Stimulated activated CD4-positive, alpha-beta T cell treated with anti-CD3 and anti-CD28 coated beads, Interleukin-4, amount 100 ng/mL, for 4 hours (primary cell): ENCODE measurements at places on chromosomes 13 and 19.

DNA sequence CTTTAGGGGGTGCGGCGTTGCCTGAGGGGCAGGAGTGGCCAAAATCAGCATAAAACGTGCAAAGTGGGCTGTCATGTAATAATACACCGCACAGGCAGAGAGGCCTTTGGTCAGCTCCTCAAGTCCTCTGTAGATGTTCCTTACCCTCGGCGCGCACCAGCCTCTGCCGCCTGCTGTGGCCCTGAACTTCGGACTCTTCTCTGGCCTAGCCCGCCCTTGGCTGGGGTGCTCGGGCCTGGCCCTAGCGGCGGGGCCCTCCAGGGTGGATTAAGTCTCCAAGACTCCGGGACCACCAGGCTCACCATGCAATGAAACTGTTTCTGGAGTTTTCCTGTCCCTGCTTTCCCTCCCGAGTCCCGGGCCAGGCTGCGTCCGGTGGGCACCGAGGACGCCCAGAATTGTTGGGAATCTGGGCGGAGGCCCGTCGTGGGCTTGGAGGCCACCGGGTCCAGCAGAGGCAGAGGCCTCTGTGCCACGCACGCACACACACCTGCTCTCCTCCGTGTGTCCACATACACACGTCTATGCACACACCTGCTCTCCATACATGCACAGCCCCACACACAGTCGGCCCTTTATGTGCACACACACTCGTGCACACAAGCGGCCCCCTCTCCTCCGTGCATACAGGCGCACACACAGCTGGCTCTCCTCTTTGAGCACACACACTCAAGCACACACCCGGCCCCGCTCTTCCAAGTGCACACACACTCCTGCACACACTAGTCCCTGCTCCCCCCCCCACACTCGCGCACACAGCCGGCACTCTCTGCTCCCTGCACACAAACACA is 1.5 kb upstream of the TFDP1 start:
- DNase-seq: no peak

- DNase-seq: no peak
Measured at GRCh38 chr19:54478677-54479266, 5.7 kb upstream of the CDC42EP5 start.

GRCh38 chr19:5648464-5648863 is 25.6 kb downstream of the SAFB start:
- DNase-seq: no peak

GRCh38 chr19:52494518-52494917 is 33.0 kb upstream of the ZNF808 start:
- DNase-seq: no peak

GRCh38 chr13:99980201-99980823 is 1.3 kb upstream of the ZIC2 start:
- peak; percentile 66 for DNase-seq

- DNase-seq: no peak
Measured at GRCh38 chr13:99973163-99973807, 1.7 kb upstream of the ZIC5 start.

- DNase-seq: no peak
Measured at GRCh38 chr13:71939186-71939585, 72.2 kb upstream of the DACH1 start.

DNA sequence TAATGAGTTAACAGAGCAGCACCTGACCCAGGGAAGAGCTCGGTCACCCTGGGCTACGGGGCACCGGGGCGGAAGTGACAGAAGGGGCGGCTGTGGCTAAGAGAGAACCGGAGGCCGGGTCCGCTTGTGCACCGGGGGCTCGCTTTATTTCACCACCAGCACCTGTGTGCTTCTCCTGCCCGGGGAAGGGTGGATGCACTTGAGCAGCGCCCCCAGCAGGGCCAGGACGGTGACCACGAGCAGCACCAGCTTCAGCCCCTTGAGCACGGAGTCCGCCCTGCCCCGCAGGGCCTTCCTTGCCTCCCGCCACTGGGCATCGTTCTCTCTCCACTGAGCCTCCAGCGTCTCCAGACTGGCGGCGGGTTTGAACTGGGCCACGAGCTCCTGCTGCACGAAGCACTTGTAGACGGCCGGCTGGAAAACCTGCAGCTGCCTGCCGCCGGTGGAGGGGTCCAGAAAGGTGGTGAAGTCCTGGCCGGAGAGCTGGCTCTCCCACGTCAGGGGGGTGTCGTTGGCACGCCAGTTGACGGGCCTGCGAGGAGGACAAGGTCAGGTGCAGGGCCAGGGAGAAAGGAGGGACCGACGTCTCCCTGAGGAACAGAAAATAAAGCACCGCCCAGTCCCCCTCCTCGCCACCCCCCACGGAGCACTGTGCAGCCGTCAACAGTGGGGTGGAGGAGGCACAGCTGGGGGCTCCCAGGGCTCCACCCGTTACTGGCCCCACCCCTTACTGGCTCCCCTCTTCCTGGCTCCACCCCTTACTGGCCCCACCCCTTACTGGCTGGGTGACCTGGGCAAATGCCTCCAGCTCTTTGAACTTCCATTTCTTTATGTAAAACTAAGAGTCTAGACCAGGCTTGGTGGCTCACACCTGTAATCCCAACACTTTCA is 3.6 kb downstream of the FAM187B start:
- DNase-seq: no peak

- DNase-seq: no peak
Measured at GRCh38 chr13:112693831-112694497, 4.1 kb downstream of the ATP11A start.

DNA sequence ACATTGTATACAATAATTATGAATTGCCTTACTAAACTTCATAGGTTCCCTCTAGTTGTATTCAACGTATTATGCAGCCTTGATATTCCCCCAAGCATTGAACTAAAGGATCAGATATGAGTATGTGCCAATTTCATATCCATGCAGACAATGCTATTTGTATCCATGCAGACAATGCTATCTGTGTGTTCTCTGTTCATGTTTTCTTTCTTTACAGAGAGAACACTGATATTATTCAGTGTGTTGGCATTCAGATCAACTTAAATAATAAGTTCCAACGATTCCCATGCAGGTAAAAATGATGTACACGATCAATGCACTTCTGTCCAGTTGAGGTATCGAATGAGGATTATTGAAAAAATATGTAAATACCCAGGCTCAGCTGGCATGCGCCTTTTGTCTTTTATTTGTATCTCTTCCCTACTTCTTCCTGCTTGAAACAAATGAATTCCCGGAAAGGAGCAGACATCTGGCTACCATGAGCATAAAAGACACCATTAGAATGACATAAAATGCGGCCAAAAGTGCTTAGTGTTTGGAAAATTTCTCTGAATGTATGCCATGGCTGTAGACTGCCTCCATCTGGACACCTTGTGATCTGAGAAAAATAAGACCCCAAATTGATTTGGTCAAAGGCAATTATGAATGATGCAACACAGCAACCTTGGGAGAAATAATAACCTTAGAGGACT is 731.5 kb downstream of the SLITRK1 start:
- no peak for DNase-seq

GRCh38 chr19:55259540-55260210 is 858 bp upstream of the PPP6R1 start:
- no peak for DNase-seq

DNA sequence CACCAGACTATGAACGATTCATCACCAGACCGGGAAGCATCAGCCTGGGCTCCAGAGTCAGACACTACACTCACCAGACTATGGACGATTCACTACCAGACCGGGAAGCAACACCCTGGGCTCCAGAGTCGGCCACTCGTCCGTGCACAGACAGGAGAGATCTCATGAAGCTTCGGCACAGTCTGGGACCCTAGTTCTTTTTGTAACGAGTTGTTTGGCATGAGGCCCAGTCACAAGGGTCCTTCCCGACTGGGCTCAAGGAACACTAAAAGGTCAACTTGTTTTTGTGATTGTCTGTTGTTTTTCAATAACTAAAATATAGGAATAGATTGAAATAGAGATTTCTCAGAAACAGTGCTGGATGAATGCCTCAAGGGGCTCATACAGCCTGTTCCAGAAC is 1141.6 kb upstream of the MIR17HG start:
- DNase-seq: no peak
